ENCODE measurements at places on chromosomes 5 and 9. TPM values are rescaled to one million over a fixed set of nuclear protein-coding genes. Genes with fewer than 3 reads are reported as not detected.

- DNase-seq: no peak
Observed at GRCh38 chr5:1827886-1828397, 26.7 kb downstream of the NDUFS6 start.

Gene LHX6
- polyA plus RNA-seq: 4.7 TPM

Gene KLF9
- 9.8 TPM for polyA plus RNA-seq

Gene ANKRD34B
- polyA plus RNA-seq: 0.20 TPM

DNA sequence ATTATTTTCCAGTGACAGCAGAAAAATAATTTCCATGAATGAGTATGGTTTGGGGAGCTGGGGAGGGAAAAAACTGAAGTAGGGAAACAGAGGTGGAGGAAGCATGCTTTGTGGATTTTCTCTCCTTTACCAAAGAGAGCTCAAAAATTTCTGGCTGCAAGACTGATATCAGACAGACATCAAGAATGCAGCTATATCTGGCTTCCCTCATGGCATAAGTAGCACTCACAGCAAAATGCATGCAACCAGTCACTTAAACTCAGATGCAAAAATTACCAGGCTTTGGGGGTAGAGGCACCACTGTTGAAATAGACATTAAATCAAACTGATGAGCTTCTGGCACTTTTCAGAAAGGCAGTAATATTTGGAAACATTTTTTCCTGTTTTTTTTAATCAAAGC lies 196.9 kb downstream of the TSSK1B start:
- DNase-seq: no peak

DNA sequence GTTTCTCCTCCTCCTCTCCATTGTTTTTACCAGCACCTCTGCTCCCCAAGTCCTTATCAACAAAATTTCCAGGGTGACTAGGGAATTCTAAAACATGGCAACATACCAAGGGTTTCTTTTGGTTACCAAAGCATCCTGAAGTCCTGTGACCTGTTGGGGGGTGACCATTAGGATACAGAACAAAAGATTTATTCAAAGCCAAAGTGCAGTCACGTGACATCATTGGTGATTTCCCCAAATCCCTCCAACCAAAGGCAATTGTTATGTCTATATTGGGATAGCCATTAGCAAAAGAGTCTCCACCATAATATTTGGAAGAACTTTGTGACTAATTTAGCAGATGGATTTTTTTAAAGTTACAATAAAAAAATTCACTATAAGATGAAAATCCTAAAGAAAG lies 168.4 kb downstream of the TRPM6 start:
- DNase-seq: no peak

- DNase-seq: no peak
Observed at GRCh38 chr5:122292332-122292731, 19.7 kb upstream of the SNCAIP start.

DNA sequence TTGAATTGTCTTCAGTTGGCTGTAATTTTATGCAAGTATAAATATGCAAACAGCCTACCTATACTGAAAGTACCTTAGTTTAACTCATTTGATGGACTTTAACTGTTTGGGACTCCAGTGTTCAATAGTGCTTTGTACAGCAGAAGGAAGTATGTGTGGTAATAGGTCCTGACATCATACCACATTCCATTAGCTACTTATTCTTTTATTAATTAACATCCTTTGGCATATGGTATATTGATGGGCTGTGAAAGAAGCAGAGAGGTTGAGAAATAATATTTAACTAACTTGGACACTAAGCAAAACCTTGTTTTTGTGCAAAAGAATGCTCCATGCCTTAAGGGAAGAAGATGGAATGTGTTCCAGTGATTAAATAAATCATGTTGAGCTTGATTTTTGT lies 97.6 kb upstream of the SEMA6A start:
- no peak for DNase-seq

- no peak for DNase-seq
Observed at GRCh38 chr5:55816342-55816741, 34.8 kb upstream of the IL31RA start.

GRCh38 chr9:128742401-128742800 lies 18.5 kb upstream of the ZDHHC12 start:
- no peak for DNase-seq

Gene FOXE1
- polyA plus RNA-seq: not detected
